ENCODE measurements at places on chromosomes 4 and X. TPM values are rescaled to one million over a fixed set of nuclear protein-coding genes. Genes with fewer than 3 reads are reported as not detected.

Gene CPE
- 199 TPM for total RNA-seq

Gene GPC4
- total RNA-seq: 12.0 TPM

Gene NEK1
- 11.0 TPM for total RNA-seq

Gene CTPS2
- total RNA-seq: 12.6 TPM

Gene ZNF518B
- total RNA-seq: 7.3 TPM

Gene MAPK10
- 9.3 TPM for total RNA-seq

DNA sequence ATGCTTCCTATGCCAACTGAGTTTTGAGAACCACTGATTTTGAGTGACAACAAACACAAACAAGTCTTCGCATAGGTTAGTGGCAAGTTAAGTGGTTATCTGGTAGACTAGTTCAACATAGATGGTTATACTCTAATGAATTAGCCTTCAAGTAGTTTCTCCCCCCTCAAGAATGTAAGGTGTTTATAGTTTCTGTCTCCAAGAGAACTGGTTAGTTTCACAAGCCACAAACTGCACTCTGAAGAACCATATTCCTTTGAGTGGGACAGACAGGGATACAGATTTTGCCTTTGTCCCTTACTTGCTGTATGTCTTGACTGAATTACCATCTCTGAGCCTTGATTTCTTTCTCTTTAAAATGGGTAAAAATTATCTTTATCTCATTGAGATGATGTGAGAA, 41.5 kb downstream of the PASD1 start:
- no peak for DNase-seq
- no peaks in the 10 kb centered on the region for H3K27me3 ChIP-seq
- H3K4me3 ChIP-seq: no peak overlapping the region
- no peaks in the 10 kb centered on the region for H3K4me1 ChIP-seq
- H3K36me3 ChIP-seq: no peaks in the 10 kb centered on the region
- H3K27ac ChIP-seq: no peak overlapping the region

- H3K36me3 ChIP-seq: no peaks in the 10 kb centered on the region
- peaks cover 16% of the 10 kb centered on the region for H3K4me1 ChIP-seq
- no peak overlapping the region for H3K27ac ChIP-seq
- no peaks in the 10 kb centered on the region for H3K27me3 ChIP-seq
- H3K4me3 ChIP-seq: no peak overlapping the region
These were observed 290.3 kb upstream of the LDB2 start for GRCh38 chr4:17188547-17189400.

DNA sequence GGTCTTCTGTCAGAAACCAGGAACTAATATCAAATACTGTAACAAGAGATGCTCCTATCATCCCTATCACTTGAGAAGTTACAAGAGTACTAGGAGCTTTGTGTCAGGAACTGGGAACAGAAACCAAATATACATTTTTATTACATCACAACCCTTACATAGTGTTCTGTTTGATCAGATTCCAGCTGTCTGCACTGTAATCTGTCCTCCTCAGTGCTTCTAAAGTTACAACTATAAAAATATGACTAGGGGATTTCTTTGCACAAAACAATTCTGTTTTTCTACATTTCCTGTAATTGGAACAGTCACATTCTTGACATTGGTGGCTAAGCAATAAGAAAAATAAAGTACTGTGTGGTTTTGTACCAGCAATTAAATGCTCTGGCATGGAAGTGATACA, 686.0 kb downstream of the PDHA2 start:
- H3K27ac ChIP-seq: no peak overlapping the region
- DNase-seq: no peak
- no peak overlapping the region for H3K4me3 ChIP-seq
- no peaks in the 10 kb centered on the region for H3K27me3 ChIP-seq
- no peaks in the 10 kb centered on the region for H3K36me3 ChIP-seq

- DNase-seq: peak; percentile 31
- H3K4me1 ChIP-seq: peaks cover 13% of the 10 kb centered on the region
- no peaks in the 10 kb centered on the region for H3K27me3 ChIP-seq
- no peaks in the 10 kb centered on the region for H3K36me3 ChIP-seq
- peak overlapping the region; percentile 97 for H3K27ac ChIP-seq
These were observed 65.9 kb downstream of the EFNB1 start for GRCh38 chrX:68894513-68895340.

DNA sequence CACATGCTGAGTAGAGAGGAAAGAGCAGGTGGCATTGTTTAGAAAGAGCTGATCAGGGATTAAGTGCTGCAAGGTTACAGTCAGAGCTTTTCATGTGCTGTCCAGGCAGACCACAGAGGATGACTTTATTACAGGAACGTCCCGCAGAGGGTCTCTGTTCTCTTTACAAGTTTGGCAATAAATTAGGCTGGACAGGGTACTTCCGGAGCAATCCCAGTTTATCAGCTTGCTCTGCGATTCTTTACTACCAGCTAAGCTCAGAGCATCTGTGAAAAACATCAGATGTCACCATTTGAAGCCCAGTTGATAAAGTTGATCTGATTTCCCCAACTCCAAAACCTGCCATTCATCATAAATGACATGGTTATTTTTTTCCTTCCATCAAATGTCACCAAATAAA, 633.1 kb downstream of the NLGN4X start:
- DNase-seq: no peak
- no peak overlapping the region for H3K27ac ChIP-seq
- no peak overlapping the region for H3K4me3 ChIP-seq
- no peaks in the 10 kb centered on the region for H3K27me3 ChIP-seq

DNA sequence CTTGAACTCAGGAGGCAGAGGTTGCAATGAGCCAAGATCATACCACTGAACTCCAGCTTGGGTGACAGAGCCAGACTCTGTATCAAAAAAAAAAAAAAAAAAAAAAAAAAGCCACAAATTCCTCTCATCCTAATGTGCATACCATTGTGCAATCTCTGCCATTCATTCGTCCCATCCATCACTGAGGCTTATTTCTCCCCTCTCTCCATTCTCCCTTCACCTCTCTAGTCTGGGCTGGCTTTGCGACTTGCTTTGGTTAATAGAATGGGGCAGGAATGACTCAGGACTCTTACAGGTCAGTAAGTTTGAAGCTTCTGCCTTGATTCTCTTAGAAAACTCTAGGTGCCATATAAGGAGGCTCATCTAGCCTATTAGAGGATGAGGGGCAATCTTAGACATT, 60.3 kb upstream of the DDX3X start:
- H3K27ac ChIP-seq: no peak overlapping the region
- no peaks in the 10 kb centered on the region for H3K27me3 ChIP-seq
- no peaks in the 10 kb centered on the region for H3K36me3 ChIP-seq
- peaks cover 7% of the 10 kb centered on the region for H3K4me1 ChIP-seq

- no peak overlapping the region for H3K4me3 ChIP-seq
- no peaks in the 10 kb centered on the region for H3K4me1 ChIP-seq
- no peaks in the 10 kb centered on the region for H3K36me3 ChIP-seq
- no peaks in the 10 kb centered on the region for H3K27me3 ChIP-seq
These were observed 390.8 kb downstream of the ADGRL3 start for GRCh38 chr4:61590881-61591280.

DNA sequence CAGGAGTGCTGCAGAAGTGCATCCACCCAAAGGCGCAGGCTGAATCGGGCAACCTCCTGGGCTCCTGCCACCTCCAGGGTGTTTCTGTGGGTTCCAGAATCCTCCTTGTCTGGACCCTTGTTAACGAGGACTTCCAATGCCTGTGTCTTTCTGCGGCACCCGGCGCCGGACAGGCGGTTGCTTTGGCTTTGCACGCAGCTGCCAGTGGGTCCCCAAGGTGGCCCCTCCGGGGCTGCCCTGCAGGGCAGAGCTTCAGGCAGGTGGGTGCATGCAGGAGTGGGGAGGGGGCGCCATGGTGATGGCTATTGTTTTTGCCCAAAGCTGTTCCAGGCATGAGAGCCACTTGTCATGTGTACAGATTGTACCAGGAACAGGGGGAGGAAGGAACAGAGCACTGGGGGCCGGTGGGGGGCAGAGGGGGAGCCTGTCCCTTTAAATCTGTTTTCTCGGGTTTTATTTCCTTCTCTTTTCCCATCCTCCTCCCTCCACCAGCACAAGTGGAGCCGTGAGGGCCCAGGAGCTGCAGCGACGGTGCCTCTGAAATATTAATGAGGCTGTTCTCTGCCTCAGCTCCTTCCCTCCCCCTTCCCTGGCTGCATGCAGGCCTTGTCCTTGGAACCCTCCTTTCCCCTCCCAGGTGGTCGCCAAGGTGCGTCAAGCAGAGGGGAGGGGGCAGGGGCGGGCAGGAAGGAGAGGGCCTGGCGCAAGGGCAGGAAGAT, 13.1 kb downstream of the ATP2B3 start:
- H3K4me3 ChIP-seq: no peak overlapping the region
- no peaks in the 10 kb centered on the region for H3K36me3 ChIP-seq
- H3K27me3 ChIP-seq: peaks cover under 1% of the 10 kb centered on the region
- no peaks in the 10 kb centered on the region for H3K4me1 ChIP-seq

GRCh38 chrX:27915617-27916016, 65.6 kb downstream of the DCAF8L1 start:
- no peaks in the 10 kb centered on the region for H3K27me3 ChIP-seq
- no peaks in the 10 kb centered on the region for H3K4me1 ChIP-seq
- H3K27ac ChIP-seq: no peak overlapping the region
- no peak overlapping the region for H3K4me3 ChIP-seq

Measured in ascending aorta (tissue), 2 donors.